Stimulated activated CD4-positive, alpha-beta T cell treated with anti-CD3 and anti-CD28 coated beads, Interleukin-12 subunit alpha, Interleukin-12 subunit beta, amount 100 ng/mL, for 48 hours (primary cell): ENCODE measurements at places on chromosomes 7 and 10.

DNA sequence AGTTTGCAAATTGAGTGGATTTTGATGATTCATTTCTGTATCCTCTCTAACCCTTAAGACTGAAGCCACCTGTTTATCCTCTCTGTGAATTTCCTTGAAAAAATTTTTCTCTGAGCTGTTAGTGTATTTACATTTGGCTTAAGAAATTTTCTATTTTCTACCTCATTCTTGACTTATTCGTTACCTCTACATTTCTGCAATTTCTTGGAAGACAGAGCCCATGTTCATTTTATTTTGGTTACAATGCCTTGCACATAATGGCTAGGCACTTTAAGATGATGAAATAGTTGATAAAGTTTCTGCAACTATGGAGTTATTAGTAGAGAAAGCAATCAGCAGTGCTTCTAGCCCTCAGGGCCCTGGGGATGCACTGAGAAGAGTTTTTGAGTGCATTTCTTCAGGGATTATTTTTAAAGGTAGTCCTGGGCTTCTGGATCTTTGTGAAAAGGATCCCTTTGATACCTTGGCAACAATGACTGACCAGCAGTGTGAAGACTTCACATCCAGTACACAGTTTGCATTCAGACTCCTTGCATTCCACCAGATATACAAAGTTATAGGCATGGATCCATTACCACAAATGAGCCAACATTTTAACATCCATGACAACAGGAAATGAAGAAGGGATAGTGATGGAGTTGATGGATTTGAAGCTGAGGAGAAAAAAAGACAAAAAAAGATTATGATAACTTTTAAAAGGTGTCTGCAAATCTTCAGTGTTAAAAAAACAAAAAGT is 68.2 kb downstream of the CH25H start:
- no peak for DNase-seq

DNA sequence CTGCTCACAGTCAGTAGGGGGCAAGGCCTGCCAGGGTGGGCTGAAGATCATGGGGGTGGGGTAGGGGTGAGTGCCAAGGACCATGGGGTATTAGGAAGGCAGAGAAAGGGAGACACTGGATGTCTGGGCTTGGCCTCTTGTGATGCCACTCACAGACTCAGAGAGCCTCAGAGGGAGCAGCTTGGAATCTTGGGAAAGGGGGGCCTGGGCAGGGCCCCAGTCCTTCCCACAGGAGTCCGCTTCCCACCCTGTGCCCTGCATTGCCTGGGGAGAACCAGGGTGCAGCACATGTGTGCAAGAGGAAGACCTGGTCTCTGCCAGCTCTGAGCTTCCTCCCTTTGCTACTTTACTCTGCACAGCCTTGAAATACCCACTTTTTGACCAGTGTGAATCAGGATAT is 4.3 kb downstream of the ADCY1 start:
- no peak for DNase-seq

- DNase-seq: no peak
Measured at GRCh38 chr7:155464183-155464582, 6.3 kb downstream of the EN2 start.

GRCh38 chr7:12220389-12221046 is 9.4 kb downstream of the TMEM106B start:
- DNase-seq: no peak

GRCh38 chr10:26593896-26594295 is 103.6 kb upstream of the PDSS1 start:
- no peak for DNase-seq

- DNase-seq: no peak
Measured at GRCh38 chr10:128286141-128286761, 160.0 kb upstream of the MKI67 start.

DNA sequence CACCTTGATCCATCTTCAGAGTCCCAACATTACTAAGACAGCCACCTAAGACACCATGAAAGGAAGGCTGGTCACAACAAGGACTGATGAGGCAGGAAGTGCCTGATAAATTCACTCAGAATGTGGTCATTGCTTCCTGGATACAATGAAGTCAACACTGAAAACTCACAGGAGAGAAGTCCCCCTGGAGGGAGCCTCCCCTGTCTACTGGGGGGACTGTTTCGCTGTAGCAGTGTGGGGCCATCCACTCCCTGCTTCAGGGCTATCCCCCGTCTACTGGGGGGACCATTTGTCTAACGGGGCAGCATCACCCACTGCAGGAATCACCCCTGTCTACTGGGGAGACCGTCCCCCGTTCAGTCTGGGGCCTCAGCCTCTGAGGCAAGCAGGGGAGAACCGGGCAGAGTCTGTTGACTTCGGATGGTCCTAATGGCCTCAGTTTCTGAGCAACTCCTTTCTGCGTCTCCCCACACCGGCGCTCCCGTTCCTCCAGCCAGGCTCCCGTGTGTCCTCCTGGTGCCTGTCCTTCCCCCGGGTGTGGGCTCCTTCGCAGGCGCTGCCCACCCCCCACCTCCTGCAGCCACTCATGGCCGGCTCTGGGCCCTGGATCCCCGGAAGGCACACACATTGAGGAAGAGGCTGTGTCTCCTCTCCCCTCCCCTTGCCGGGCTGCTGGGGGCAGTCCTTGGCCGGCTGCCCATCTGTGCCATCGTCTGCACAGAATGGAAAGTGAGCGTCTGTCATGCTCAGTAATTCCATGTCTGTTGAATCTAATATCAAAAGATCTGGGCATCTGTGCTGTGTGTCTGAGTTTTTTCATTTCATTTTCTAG is 59.9 kb upstream of the DNAJB6 start:
- no peak for DNase-seq

DNA sequence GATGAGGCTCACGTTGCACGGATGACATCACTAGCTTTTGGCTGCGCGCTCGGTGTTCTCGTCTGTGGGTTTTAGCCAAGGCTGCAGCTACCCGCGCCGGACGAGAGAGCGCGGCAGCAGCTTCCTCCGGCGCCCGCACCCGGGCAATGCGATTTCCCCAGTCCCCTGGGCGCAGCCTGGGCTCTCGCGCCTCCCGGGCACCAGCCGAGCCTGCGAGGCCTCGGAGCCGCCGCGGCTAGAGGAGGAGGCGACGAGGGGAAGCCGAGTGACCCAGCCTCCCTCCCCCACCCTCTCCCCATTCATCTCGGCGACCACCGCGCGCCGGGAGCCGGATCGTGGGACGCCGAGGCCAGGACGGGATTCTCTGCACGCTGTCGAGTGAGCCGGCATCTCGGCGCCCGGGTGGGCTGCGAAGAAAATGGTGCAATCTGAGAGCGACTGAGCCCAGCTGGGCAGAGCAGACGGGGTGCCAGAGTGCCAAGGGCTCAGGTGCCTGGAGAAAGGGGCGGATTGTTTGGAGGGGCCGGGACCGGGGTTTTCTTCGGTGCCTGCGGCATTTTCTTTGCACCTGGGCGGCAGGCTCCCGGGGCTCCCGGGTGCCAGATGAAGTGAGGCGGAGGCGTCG is 1.2 kb upstream of the TMEM178B start:
- DNase-seq: peak; percentile 8

DNA sequence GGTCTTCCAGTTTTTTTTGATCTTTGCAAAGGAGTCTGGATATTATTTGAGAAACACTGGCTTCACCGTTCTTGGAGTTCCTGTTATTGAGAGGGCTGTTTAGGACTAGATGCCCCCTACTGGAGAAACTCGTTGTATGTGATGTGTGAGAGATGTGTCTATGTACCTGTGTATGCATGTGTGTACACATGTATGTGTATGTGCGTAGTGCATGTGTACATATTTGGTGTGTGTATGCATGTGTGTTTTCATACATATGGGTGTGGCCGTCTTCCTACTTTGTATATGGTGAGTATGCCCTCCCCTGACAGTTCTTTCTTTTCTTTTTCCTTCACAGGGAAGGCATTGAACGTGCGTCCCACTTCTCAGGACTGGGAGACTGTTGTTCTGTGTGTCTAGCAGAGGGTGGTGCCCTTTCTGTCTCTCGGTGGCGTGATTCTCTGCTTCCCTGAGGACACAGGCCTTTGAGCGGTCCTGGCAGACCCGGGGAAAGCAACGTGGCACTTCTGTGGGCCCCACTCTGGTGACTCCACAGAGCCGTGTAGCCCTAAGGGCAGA is 3.0 kb upstream of the CALHM3 start:
- DNase-seq: no peak

DNA sequence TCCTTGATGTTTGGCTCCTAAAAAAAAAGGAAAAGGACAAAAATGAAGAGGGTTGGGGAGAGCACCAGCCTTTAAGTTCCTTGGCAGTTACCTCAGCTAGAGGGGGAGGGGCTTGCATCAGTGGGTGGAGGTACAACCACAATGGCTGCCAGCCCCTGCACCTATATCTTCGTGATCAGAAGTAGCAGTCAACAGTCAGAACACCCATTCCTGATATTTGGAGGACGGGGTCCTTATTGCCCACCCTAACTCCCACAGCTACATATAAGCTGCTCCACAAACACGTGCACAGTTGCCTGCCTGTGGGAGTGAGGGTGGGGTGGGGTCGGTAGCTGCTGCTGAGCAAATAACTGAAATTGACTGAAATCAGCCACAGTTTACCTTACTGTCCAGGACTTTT is 26.2 kb downstream of the C1GALT1 start:
- DNase-seq: no peak

GRCh38 chr7:137772748-137773147 is 74.0 kb downstream of the DGKI start:
- DNase-seq: no peak

GRCh38 chr10:100359030-100359432 is 12.0 kb downstream of the SCD start:
- no peak for DNase-seq

DNA sequence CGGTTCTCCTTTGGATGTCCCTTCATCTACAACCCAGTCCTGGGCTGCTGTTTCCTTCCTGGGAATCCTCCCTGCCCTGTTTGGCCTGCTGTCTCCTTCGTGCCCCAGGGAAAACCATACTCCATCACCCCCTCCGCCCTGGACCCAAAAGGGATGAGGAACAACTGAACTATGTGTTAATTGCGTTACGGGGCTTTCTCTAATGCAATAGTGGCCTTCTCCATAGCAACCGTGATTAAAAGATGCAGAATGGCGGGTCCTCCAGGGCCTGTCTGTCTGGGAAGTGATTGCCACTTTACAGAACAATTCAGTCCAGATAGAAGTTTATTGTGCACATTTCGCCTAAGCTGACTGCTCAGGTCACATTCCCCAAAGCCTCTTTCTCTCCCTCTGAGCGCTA is 112.0 kb upstream of the FGFR2 start:
- no peak for DNase-seq

DNA sequence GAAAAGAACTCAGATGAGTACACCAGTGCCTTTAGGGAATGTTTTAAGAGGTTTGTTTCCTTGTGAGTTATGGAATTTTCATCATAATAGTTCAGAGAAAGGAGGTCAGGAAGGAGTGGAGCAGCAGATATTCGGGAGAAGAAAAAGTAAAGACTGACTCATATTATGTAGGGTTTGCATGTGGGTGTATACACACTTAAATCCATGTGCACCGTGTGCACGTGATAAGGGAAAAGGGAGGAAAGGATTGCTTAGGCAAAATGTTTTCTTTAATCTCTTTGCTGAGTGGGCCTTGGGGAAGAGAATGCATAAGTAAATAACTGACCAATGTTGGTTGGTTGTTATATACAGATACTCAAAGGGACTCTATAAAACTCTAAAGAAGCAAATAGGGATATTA is 30.2 kb downstream of the PLCE1 start:
- no peak for DNase-seq

- DNase-seq: no peak
Measured at GRCh38 chr10:122495406-122496340, 34.3 kb downstream of the HTRA1 start.

- no peak for DNase-seq
Measured at GRCh38 chr7:50164559-50165170, 71.6 kb upstream of the ZPBP start.

GRCh38 chr10:113158183-113158582 is 208.1 kb downstream of the TCF7L2 start:
- no peak for DNase-seq

GRCh38 chr7:139772873-139773272 is 4.9 kb downstream of the HIPK2 start:
- DNase-seq: no peak

DNA sequence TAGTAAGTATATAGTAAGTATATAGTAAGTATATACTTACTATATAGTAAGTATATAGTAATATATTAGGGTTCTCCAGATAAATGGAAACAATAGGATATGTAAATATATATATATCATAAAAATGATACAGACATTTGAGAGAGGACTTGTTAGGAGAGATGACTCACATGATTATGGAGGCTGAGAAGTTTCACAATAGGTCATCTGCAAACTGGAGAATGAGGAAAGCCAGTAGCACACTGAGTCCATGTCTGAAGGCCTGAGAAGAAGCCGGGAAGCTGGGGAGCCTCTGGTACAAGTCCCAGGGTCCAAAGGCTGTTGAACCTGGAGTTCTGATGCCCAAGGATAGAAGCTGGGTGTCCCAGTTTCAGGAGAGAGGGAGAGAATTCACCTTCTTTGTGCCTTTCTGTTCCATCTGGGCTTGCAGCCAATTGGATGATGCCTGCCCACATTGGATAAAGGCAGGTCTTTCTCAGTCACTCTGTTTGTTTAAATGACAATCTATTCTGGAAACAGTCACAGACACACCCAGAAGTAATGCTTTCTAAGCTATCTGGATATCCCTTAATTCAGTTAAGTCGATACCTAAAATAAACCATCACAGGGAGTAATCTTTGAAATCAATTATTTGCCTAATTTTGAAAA is 205.5 kb upstream of the CDC14C start:
- no peak for DNase-seq

DNA sequence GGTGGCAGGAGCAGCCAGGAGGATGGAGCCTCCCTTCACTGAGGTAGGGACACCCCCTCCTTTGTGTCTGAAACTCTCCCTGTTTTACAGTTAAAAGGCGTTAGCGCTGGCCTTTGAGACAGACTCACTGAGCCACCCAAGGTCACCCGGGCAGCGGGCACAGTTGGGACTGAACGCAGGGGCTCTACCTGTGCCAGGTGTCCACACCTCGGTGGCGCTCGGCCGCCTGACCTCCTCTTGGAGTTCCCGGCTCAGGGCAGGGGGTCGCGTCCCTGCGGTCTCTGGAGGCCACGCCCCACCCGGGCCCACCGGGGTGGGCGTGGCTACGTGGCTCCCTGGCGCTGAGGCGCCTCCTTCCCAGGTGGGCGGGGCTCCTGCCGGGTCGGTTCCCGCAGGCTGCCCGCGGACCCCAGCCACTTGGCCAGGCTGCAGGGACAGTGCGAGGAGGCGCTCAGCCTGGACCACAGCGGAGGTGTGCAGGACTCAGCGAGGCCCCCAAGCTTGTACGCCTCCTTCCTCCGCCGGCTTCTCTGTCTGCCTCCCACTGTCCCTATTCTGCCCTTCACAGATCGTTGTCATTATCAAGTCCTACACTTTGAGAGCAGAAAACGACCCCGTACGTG is 39.9 kb upstream of the LEP start:
- DNase-seq: no peak

- DNase-seq: no peak
Measured at GRCh38 chr7:28243861-28244260, 63.3 kb upstream of the JAZF1 start.

- no peak for DNase-seq
Measured at GRCh38 chr7:32559480-32559879, 64.2 kb downstream of the AVL9 start.
